Dorsolateral prefrontal cortex (tissue), 122 donors: ENCODE measurements at places on chromosomes 12 and 14.

DNA sequence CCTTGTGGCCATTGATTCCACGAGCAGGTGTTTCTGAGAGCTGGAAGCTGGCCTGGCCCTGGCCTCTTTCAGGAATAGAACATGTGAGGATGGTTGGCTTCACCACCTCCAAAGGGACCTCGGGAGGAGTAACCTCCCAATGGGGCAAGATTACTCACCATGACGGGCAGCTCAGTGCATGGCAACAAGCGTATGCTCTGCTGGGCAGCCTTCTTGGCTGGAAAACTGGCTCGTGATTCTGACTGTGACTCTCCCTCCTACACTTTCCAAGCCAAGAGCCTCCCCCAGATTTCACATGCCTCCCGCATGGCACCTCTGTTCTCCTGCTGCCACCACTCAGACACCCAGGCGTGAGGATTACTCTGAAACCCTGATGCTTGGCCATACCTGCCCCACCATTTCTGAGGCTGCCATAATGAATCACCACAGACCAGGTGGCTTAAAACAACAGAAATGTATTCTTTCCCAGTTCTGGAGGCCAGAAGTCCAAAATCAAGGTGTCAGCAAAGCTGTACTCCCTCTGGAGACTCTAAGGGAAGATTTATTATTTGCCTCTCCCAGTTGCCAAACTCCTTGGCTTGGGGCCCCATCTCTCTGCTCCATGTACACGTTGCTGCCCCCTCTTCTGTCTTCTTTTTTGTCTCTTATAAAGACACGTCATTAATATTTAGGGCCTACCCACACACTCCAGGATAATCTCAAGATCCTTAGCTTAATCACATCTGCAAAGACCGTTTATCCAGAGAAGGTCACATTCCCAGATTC, 215.9 kb downstream of the CHST11 start:
- peak; percentile 55 for DNase-seq

DNA sequence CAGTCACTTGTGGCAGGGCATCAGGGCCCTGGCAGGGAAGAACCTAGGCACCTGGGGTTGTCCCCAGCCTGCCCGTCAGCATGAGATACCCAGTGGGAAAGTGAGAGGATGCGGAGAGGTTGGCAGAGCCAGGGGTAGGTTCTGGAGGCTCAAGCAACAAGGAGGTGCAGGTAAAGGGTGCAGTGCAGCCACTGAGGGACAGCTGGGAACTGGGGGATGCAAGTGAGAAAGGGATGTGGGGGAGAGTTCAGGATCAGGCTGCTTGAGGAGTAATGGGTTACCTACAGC, 18.7 kb downstream of the VASH1 start:
- no peak for DNase-seq

- DNase-seq: no peak
Measured at GRCh38 chr12:123250471-123251383, 17.5 kb downstream of the MTRFR start.

DNA sequence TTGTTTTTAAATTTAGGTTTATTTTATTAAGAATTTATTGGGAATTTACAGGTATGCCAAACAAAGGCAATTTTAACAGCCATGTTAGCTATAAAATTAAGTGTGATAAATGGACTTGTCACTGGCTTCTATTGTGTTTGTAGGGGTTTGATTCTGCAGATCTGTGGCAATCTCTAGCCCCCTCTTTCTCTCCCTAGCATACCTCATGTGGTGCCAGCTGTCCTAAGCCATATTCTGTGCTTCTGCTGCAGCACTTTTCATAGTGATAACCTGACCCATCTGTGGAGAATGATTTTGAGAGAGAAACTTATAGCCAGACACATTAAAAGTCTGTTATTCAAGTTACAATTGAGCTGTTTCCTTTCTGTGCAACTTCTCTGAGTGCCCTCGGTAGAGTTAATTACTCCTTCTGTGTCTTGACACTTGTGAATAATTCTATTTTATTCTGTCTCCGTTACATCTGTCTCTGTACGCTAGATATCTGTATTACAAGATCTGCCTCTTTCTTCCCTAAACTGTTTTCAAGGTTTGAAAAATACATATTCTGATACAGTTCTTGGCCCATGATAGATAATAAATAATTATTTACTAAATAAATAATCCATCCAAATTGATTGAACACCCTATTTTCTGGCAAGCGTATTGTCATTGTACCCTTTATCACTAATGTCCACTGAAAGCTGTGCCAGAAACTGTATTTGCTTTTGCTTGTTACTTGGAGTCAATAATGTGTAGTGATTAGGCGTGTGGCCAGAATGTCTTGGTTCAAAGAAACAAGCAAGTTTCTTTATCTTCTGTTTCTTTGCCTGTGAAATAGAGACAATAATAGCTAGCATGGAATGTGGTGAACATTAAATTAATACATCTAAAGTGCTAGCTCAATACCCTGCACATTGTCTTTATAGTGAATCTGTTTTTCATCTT, 40.0 kb downstream of the FRS2 start:
- DNase-seq: no peak

DNA sequence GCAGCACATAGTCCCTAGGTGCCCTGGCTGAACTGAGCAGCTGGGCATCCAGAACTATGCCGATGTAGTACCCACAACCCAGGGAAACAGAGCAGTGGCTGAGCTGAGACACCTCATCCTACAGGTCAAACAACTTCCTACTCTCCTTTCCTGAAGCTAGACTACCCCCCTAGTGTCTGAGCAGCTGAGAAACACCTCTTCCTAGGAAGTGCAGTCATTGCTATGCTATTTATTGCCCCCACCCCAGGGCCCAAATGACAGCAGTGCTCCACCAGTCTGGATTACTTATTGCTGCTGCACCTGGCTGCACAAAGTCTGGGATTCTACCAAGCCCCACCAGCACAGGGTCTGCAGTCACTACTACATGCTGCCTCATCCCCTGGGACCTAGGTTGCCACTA, 16.7 kb upstream of the GARIN2 start:
- DNase-seq: no peak

DNA sequence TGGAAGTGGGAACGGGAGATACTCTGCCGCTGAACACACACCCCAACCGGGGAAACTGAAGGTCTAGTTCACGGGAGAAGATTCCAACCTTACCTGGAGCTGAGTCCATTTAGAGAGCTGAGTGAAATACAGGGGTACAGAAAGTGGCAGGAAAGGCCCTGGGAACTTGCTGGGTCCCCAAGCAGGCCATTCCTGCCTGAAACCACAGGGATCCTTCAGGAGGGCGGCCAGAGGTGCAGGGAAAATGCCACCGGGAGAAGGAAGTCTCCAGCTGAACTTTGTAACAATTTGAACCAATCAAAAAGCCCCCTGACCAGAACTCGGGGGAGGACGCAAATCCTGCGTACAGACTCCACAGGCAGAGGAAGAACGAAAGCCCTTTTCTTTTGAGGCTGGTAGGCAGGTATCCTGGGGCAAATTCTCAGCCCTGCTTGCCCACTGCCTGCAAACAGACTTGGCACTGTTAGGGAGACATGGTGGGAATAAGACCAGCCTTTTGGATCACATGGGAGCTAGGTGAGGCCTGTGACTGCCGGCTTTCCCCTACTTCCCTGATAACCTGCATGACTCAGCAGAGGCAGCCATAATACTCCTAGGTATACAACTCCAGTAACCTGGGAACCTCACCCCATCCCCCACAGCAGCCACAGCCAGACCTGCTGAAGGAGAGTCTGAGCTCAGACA, 170.9 kb downstream of the SEC23A start:
- no peak for DNase-seq

DNA sequence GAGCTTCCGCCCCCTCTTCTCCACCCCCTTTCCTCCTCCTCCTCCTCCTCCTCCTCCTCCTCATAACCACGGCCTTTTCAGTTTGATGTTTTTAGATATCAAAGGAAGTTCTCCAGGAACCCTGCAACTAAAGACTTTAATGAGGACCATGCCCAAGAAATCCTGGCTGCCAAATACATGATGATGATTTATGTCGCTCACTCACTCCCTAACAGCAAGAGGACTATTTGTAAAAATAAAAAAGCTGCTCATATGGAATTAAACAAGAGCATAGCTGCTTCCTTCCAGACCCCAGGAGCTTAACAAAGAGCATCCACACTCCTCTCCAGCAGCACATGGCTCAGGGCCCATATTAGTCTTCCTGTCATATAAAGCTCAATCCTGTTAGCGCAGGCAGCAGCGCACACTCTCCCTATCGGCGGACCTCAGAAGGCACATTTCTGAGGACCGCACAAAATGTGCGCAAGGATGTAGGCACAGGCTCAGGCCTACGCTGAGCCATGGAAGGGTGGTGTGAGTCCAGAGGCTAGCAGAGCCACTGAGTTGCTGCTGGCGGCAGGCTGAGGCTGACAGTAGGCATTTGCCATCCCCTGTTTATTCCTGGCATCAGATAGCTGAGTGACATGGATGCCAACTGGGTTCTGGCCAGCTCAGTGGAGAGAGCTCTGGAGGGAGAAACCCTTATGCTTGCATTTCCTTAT, 232.8 kb downstream of the MSRB3 start:
- peak; percentile 47 for DNase-seq

DNA sequence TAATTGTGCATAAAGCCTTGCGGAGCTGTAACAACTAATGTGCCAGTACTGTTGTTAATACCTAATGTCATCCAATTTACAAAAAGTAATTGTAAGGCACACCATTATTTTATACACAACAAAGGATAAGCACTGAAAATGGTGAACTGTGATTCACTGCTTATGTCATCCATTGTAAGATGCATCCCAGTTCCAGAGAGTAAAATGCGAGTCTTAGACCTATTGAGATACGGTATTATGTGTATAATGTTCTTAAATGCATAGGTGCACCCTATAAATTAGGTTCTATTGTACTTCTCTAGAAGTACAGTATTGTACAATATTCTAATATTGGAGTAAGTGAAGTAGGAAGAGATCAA, 406 bp downstream of the PARP2 start:
- no peak for DNase-seq

- no peak for DNase-seq
Measured at GRCh38 chr12:117038023-117038680, 61.1 kb downstream of the TESC start.

DNA sequence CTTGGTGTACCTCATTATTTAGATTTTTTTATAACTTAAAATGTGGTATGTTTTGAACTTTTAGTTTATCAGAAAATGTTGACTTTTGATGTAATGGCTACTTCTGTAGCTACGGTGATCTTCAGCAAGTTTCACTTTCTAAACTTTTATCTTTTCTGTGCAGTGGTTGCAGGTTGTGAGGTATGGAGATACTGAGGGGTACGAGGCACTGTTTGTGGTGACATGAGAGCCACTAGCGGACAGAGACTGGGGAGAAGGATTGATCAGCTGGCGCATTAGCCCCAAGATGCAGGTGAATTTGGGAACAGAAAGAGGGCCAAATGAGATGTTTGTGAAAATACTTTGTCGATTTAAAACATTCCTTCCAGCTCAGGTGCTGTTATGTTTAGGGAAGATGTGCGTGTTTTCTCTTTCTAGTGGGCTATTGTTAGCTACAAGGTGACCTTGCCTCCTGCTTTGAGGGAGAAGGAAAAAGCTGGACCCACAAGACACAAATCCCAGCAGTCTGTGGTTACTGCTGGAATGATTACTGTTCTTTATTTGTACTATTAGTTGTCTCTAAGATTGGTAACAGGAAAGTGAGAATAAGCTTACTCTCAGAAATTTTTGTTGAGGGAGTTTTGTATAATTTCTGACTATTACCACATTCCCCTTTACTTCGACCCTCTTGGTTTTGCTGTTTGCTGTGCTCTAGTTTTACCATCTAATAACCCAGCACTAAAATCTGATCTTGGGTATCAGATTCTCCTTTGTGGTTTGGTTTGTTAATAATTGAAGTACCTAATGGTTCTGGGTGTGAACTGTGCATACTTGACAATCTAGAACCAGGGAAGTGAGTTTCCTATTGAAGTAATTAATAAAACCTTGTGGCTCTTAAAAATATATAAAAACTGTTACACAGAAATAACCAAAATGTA, 61.7 kb downstream of the FBXO34 start:
- no peak for DNase-seq

DNA sequence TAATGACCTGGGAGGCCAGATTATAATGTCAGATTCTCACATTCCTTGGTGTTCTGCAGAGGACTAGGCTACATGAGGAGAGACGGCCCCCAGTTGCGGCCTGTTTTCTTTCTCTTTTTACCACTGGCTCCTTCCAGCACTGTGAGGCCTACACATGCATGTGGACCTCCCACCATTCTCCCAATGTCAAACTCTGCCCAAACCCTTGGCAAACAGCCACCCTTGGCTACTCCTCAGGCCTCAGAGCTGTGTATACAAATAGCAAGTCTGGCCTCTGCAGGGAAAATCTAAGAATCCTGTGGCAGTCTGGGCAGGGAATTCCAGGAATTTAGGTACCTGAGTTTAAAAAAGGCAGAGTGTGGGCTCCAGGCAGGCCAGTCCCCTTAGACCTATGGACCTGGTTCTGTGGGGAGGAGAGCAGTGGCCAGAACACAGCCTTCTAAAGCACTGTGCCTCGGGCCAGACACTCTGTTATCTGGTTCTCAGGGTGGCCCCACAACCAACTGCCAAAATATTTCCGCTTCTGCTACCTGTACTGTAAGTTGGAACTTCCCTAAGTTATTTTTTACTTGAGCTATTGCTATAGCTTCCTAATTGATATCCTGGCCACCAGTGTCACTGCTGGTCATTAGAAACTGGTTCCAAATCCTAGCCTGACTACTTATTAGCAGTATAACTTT, 19.9 kb upstream of the NEDD1 start:
- DNase-seq: no peak

- DNase-seq: no peak
Measured at GRCh38 chr12:84706374-84706773, 206.2 kb downstream of the SLC6A15 start.

- DNase-seq: no peak
Measured at GRCh38 chr12:93302331-93303229, 75.1 kb upstream of the NUDT4 start.
